Forelimb muscle (tissue), 1 donor: ENCODE measurements at places on chromosomes 1 and 21. TPM values are rescaled to one million over a fixed set of nuclear protein-coding genes. Genes with fewer than 3 reads are reported as not detected.

- no peak for DNase-seq
These were observed 27.0 kb upstream of the SGIP1 start for GRCh38 chr1:66506991-66507390.

GRCh38 chr1:214550013-214550856 lies 1.2 kb downstream of the PTPN14 start:
- no peak for DNase-seq

- DNase-seq, result no peak
These were observed 16.4 kb upstream of the CAPN2 start for GRCh38 chr1:223695941-223696340.

- DNase-seq, result no peak
These were observed 142.2 kb downstream of the SLC45A1 start for GRCh38 chr1:8460132-8460544.

DNA sequence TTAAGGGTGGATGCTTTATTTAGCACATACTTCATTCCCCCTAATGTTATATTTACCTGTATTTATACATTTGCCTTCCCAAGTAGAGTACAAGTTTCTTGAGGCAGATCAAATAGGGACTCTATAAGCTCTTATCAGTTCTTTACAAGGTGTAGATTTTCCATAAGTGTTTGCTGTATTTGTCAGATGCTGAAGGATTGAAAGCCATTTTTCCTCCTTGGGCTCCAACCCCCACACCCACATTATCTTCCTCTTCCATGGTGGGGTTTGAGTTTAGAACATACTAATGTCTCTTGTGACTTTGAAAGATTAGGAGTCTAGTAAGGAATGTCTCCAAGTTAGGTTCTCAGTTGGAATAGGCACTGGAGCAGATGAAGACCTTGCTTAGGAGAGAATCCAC lies 2.4 kb upstream of the CHI3L2 start:
- DNase-seq, result no peak

Gene FCER1G
- polyA plus RNA-seq, result 13.2 TPM

Gene CNR2
- 0.06 TPM for polyA plus RNA-seq

Gene ST6GALNAC3
- polyA plus RNA-seq, result 5.0 TPM
